ENCODE measurements at places on chromosomes 2 and 18.

DNA sequence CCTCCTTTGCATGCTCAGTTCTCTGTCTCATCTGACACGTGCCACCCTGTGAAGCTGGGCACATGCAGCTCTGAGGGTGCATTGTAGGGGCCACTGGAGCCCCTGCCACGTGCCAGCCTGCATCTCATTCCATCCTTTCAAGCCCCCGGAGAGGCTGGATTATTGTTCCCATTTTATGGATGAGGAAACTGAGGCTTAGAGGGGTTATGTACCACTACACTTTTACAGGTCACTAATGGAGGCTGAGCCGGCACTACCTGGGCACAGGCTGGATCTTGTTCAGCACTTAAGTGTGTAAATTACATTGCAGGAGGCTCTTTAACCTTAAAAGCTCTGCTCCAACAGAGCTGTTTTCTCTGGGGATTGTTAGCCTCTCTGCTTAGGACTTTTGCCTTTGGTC, 47.5 kb downstream of the KCNIP3 start:
- no peak for DNase-seq

DNA sequence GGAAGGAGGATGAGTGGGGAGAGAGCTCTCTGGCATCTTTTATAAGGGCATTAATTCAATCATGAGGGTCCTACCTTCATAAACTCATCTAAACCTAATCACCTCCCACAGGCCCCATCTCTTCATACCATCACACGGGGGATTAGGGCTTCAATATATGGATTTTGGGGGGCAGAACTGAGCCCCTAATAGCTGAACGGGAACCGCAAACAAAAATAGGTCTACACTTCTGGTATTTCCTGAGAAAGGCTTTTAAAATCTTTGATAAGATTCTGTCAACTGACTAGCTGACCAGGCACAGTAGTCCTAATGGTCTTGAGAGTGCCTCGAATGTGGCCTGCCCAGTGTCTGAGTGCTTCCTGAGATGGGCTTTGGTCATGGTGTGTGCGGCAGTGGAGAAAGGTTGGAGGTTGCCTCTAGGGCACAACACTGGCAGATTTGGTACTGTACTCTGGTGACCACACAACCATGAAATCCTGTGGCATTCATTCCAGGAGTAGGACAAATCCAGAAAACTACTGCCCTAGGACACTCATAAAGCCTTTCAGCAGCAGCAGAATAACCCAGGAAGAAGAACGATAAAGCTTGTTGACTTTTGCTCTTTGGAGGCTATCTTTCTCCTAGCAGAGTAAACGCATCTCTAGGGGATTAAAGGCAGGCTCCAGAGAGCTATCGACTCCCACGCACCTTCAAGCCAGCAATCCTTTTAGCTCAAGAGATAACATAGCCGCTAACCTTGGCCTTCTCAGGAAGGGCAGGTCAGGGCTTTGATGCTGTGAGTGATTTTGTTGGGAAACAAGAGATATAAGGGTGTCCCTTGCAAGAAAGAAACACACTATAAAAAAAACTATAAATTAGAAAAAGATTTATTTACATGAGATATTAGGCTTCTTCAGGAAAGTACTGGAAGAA, 12.3 kb upstream of the APOB start:
- DNase-seq: no peak

- DNase-seq: no peak
Measured at GRCh38 chr2:120917886-120918285, 182.2 kb downstream of the GLI2 start.

- no peak for DNase-seq
Measured at GRCh38 chr2:90207454-90208058, 1516.1 kb downstream of the RPIA start.

- DNase-seq: peak; percentile 73
Measured at GRCh38 chr2:6826081-6826913, 39.4 kb downstream of the CMPK2 start.

- DNase-seq: no peak
Measured at GRCh38 chr2:82789851-82790205, 1669.3 kb downstream of the SUCLG1 start.

GRCh38 chr2:74688881-74689280, 34.8 kb downstream of the SEMA4F start:
- DNase-seq: no peak

GRCh38 chr2:122543815-122544214, 788.4 kb downstream of the TSN start:
- no peak for DNase-seq

- no peak for DNase-seq
Measured at GRCh38 chr2:54029721-54030395, 59.1 kb upstream of the PSME4 start.

GRCh38 chr2:113118263-113118657, 9.1 kb upstream of the IL1RN start:
- no peak for DNase-seq

GRCh38 chr2:129895526-129896082, 83.9 kb upstream of the RAB6C start:
- no peak for DNase-seq

DNA sequence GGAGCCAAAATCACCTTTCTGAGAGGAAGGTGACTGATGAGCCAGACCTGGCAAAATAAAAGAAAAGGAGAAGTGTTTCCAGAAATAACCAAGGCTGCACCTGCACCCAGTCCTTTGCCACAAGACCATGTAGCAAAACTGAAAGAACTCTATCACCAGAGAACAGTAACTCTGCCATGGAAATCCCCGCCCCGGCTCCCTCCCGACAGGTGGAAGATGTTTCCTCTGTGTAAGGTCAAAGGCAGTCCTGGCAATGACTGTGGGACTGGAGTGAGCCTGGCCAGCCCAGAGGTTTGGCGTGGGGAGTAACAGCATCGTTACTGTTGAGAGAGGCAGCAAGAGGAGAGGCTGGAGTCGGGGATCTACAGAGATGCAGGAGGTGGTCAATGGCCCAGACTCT, 42.3 kb downstream of the SPRED2 start:
- DNase-seq: no peak

DNA sequence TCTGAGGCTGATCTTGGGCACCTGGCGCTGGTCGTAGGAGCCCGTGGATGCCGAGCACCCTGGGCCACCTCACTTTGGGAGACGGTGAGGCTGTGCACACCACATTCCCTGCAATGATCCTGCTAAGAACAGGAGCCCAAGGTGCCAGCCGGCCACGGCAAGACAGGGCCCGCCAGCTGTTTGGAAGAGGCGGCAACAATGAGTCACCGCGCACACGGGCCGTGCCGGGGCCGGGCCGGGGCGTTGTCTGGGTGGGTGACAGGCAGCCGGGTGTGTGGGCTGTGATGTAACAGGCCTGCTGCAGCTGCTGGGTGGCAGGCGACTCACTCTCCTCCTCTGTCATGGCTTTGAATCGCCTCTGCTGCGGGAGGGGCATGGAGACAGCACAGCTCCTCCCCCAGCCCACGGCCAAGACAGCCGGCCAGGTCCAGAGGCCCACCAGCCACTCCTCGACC, 49.7 kb upstream of the ODC1 start:
- DNase-seq: peak; percentile 61

- peak; percentile 55 for DNase-seq
Measured at GRCh38 chr2:118774458-118775133, 72.9 kb downstream of the EN1 start.

DNA sequence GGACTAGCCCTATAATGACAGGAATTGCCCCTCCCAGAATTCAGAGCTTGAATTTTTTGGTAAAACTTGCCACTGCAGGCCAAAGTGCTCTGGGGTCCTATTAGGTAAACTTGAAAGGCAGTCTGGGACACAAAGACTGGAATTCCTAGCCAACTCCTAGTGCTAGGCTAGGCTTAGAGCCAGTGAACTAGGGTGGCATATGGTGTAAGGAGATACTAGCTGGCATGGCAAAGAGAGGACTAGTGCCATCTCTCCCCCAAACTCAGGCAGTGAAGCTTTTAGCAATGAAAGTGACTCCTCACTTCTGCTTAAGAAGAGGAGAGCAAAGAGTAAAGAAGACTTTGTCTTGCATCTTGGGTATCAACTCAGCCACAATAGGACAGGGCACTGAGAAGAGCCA, 410.5 kb upstream of the CNTNAP5 start:
- no peak for DNase-seq

DNA sequence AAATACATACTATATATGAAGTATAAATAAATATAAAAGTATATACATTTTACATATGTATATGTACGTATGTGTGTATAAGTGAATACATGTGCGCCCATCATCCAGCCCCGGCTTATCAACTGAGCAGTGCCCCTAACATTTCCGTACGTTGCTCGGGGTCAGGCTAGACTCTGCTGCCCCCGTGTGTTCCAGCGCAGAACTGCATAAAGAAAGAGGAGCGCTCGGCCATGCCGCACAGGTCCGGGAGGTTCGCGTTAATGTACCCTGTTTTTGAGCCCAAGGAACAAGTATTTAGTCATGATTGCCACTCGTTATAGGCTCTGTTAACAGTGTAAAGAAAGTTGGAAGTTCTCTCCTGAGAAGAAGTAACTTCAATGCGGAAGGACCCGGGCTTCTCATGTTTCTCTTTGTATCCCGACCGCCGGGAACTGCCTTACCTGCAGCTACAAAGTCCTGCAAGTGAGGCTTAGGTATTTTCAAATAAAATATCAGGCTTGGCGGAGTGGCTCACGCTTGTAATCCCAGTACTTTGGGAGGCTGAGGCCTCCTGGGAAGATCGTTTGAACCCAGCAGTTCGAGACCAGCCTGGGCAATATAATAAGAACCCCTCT, 55.7 kb downstream of the CD8B2 start:
- peak; percentile 85 for DNase-seq

GRCh38 chr18:56475250-56475649, 163.1 kb downstream of the TXNL1 start:
- no peak for DNase-seq

- DNase-seq: no peak
Measured at GRCh38 chr2:209348433-209348832, 75.4 kb upstream of the MAP2 start.

GRCh38 chr2:112048887-112049286, 6.2 kb upstream of the TMEM87B start:
- DNase-seq: no peak

- DNase-seq: no peak
Measured at GRCh38 chr18:41464278-41464677, 490.8 kb upstream of the PIK3C3 start.

DNA sequence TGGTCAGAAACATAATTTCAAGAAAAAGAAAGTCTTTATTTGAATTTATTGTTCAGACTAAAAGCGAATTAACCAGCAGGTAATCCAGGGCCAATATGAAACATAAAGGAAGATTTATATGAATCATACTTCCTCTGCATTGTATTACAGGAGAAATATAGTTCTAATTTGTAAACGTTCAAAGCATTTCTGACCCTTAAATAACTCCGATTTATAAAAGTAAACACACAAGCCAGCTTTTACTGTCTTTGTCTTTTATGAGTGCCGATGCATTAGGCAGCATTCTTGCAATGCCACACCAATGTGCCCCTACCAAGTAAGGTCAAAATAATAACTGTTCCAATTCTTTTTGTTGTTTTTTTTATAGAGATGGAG, 118.8 kb upstream of the RBBP8 start:
- no peak for DNase-seq

DNA sequence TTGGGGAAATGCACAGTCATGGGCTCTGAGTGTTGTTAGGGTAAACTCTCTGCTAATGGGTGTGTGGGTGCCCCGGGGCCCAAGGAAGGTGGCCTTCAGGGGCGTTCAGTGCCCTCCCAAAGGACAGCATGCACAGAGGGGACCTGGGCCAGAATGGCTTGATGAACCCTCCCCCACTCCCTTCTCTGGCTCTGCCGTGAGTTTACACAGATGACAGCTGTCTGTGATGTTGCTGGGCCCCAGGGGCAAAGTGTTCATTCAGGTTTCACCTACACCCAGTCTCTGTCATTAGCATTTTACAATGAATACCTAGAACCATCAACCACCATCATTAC, 3.2 kb downstream of the NPPC start:
- no peak for DNase-seq

DNA sequence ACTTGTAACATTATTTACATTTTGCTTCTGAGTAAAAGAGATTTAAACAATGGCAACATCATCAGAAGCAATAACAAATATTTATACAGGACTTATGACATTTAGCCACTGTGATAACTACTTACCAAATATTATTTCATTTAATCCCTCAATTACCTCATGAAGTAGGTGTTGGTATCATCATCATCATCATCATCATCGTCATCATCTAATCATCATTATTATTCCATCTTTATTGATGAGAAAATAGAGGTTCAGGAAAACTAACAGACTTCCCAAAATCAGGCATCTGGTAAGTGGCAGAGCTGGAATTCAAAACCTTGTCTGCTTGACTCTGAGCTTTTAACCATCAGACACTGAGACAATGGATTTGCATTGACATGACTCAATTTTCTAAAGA, 204.4 kb downstream of the NCKAP5 start:
- no peak for DNase-seq

DNA sequence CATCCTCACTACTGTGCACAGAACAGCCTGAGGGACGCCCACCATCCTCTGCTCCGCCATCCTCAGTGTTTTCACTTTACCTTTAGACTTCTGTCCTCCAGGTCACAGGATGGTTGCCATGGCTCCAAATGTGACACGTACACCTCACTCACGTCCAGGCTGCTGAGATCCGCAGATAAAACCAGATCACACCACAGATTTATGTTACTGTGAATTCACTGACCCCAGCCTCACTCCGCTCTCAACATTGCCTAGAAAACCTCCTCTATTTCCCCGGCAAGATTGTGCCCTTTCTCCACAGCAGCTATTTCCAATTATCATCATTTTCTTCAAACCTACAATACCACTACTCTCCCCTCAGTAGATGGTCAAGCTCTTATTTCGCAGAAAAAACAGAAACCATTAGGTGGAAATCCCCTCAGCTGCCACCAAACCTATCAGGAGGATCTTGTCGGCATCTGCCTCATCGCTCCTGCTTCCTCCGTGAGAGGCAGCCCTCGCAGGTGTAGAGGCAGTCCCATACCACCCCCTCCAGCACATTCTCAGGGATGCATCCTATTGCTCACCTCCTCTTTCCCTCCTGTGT, 49.8 kb upstream of the SLC1A4 start:
- DNase-seq: no peak

- no peak for DNase-seq
Measured at GRCh38 chr2:65402780-65403528, 29.4 kb downstream of the SPRED2 start.

DNA sequence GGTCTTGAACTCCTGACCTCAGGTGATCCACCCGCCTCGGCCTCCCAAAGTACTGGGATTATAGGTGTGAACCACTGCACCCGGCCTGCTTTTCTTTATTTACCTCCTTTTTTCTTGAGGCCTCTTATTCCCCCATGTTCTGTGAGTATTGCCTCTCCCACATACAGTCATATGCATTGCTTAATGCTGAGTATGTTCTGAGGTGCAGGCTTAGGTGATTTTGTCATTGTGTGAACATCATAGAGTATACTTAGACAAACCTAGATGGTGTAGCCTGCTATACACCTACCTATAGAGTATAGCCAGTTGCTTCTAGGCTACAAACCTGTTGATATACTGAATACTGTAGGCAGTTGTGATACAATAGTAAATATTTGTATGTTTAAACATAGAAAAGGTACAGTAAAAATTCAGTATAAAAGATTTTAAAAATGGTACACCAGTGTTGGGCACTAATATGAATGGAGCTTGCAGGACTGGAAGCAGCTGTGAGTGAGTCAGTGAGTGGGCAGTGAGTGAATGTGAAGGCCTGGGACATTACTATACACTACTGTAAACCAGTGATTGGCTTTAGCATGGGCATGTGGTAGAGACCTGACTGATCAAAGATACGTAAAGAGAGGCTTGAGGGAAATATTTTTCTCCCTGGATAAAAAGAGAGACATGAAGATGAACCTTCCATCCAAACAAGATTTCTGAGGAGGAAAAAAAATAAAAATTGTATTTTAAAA, 17.6 kb downstream of the SLC39A10 start:
- DNase-seq: no peak

All from stimulated activated CD4-positive, alpha-beta T cell treated with anti-CD3 and anti-CD28 coated beads, Interleukin-2, amount 100 ng/mL, for 24 hours (primary cell).